ENCODE measurements at places on chromosomes 3 and 15.

GRCh38 chr15:53458736-53459135 is 300.7 kb downstream of the WDR72 start:
- H3K27ac ChIP-seq: no peak overlapping the region
- H3K4me1 ChIP-seq: no peaks in the 10 kb centered on the region
- no peaks in the 10 kb centered on the region for H3K27me3 ChIP-seq
- H3K36me3 ChIP-seq: no peaks in the 10 kb centered on the region
- H3K4me3 ChIP-seq: no peak overlapping the region
- DNase-seq: no peak

DNA sequence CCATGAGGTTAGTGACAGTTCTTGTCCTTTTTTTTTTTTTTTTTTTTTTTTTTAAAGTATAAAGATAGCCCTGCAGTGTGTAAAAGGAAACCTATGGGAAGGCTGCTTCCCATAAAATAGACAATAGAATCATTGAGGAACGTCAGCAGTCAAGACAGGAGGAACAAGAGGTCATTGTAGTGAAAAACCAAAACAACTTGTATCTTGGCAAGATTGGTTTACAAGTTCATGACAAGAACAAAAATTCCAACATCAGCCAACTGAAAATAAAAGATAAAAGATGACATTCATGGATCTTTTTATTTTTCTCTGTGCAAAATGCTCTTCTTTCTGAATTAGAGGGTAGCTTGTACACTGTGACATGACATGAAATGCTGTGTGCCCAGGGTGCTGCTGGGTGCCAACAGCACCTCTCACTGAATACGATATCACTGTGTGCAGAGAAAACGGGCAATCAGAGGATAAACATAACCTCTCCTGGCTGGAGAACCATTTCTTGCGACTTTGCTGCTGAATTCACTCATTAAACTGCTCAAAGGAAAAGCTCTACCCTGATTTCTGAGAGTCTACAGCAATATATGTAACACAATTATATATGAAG is 30.1 kb upstream of the IP6K2 start:
- H3K36me3 ChIP-seq: peaks cover 46% of the 10 kb centered on the region
- DNase-seq: no peak
- no peaks in the 10 kb centered on the region for H3K4me1 ChIP-seq

- peaks cover 3% of the 10 kb centered on the region for H3K27me3 ChIP-seq
- H3K4me3 ChIP-seq: no peak overlapping the region
- H3K4me1 ChIP-seq: no peaks in the 10 kb centered on the region
- no peak for DNase-seq
- no peaks in the 10 kb centered on the region for H3K36me3 ChIP-seq
- H3K27ac ChIP-seq: no peak overlapping the region
These were observed 51.4 kb downstream of the HES1 start for GRCh38 chr3:194187233-194187944.

DNA sequence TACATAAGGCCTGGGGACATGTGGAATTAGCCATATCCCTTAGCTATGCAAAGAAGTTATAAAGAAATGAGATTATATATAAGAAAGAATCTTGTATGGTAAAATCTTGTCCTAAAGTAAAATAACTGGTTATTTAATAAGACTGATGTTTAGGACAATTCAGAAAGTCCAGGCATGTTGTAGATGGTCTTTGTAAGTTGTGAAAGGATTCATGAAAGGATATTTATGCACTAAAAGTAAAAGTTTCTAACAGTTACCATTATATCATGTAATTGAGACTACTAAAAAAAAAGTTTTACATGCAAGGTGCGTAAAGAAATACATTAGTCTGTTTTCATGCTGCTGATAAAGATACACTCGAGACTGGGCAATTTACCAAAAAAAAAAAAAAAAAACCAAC is 146.3 kb downstream of the FMN1 start:
- no peaks in the 10 kb centered on the region for H3K36me3 ChIP-seq
- H3K27me3 ChIP-seq: peaks cover 1% of the 10 kb centered on the region
- H3K27ac ChIP-seq: no peak overlapping the region
- no peaks in the 10 kb centered on the region for H3K4me1 ChIP-seq
- no peak overlapping the region for H3K4me3 ChIP-seq
- no peak for DNase-seq

GRCh38 chr15:74504418-74504817 is 36.6 kb upstream of the ARID3B start:
- H3K4me1 ChIP-seq: no peaks in the 10 kb centered on the region
- H3K27me3 ChIP-seq: no peaks in the 10 kb centered on the region
- no peak overlapping the region for H3K4me3 ChIP-seq
- no peak for DNase-seq

DNA sequence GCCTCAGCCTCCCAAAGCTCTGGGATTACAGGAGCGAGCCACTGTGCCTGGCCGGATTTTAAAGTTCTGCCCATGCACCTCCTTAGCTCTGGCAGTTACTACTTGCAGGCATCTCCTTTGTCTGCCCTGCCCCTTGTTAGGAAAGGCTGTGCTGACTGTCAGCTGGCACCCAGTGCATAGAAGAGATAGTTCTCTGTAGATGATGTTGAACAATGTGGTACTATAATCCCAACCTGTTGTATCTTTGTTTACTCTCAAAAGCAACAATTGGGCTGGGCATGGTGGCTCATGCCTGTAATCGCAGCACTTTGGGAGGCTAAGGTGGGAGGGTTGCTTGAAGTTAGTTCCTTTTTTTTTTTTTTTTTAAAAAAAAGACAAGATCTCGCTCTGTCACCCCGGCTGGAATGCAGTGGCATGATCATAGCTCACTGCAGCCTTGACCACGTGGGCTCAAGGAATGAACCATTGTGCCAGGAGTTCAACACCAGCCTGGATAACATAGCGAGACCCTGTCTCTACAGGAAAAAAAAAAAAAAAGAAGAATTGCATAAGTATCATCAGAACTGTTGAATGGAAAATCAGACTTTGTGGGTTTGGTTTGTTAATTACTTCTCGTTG is 30.6 kb downstream of the FLNB start:
- no peaks in the 10 kb centered on the region for H3K27me3 ChIP-seq
- H3K4me3 ChIP-seq: no peak overlapping the region
- no peaks in the 10 kb centered on the region for H3K36me3 ChIP-seq
- H3K4me1 ChIP-seq: peaks cover 54% of the 10 kb centered on the region
- no peak overlapping the region for H3K27ac ChIP-seq

- no peaks in the 10 kb centered on the region for H3K36me3 ChIP-seq
- H3K4me3 ChIP-seq: no peak overlapping the region
- H3K4me1 ChIP-seq: no peaks in the 10 kb centered on the region
- no peak overlapping the region for H3K27ac ChIP-seq
- H3K27me3 ChIP-seq: peaks cover 19% of the 10 kb centered on the region
These were observed 20.9 kb upstream of the LARS2 start for GRCh38 chr3:45367453-45367871.

GRCh38 chr3:123102826-123103225 is 36.0 kb downstream of the PDIA5 start:
- H3K27me3 ChIP-seq: no peaks in the 10 kb centered on the region
- H3K27ac ChIP-seq: no peak overlapping the region
- H3K4me3 ChIP-seq: no peak overlapping the region
- no peak for DNase-seq

- H3K27ac ChIP-seq: no peak overlapping the region
- no peaks in the 10 kb centered on the region for H3K36me3 ChIP-seq
- H3K27me3 ChIP-seq: peaks cover 11% of the 10 kb centered on the region
These were observed 30.4 kb upstream of the KLHL25 start for GRCh38 chr15:85825118-85825517.

GRCh38 chr15:71748293-71748718 is 62.0 kb upstream of the NR2E3 start:
- no peak overlapping the region for H3K4me3 ChIP-seq
- no peak for DNase-seq
- H3K4me1 ChIP-seq: no peaks in the 10 kb centered on the region
- no peak overlapping the region for H3K27ac ChIP-seq
- peaks cover 16% of the 10 kb centered on the region for H3K27me3 ChIP-seq
- H3K36me3 ChIP-seq: no peaks in the 10 kb centered on the region

- H3K4me1 ChIP-seq: peaks cover 9% of the 10 kb centered on the region
- DNase-seq: no peak
- H3K27me3 ChIP-seq: no peaks in the 10 kb centered on the region
These were observed 23.6 kb downstream of the DUT start for GRCh38 chr15:48354694-48355303.

GRCh38 chr3:13239467-13239760 is 166.2 kb upstream of the IQSEC1 start:
- no peak for DNase-seq
- H3K27ac ChIP-seq: no peak overlapping the region
- H3K4me1 ChIP-seq: peaks cover 23% of the 10 kb centered on the region
- H3K36me3 ChIP-seq: no peaks in the 10 kb centered on the region
- no peaks in the 10 kb centered on the region for H3K27me3 ChIP-seq
- H3K4me3 ChIP-seq: no peak overlapping the region

DNA sequence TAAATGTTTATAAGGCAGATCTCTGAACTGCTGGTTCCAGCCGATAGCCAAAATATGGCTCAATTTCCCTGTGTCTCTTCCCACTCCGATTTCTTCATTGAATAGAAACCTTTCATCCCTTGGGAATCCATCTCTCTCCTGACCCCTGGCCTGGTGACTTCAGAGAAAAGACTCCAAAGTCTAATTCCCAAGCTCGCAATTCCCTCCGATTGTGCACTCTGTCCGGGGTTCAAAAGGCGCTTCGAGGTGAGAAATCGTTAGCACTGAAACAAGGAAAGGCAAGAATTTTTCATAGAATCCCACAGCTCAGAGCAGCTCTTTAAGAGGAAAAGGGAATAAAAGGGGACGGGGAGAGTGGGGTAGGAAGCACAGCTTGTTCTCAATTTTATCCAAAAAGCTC is 18.4 kb upstream of the RAD18 start:
- no peak overlapping the region for H3K4me3 ChIP-seq
- H3K4me1 ChIP-seq: no peaks in the 10 kb centered on the region
- H3K27me3 ChIP-seq: peaks cover 25% of the 10 kb centered on the region

GRCh38 chr3:153038367-153038766 is 123.7 kb upstream of the RAP2B start:
- no peak for DNase-seq
- H3K27ac ChIP-seq: no peak overlapping the region
- H3K4me1 ChIP-seq: peaks cover 1% of the 10 kb centered on the region

DNA sequence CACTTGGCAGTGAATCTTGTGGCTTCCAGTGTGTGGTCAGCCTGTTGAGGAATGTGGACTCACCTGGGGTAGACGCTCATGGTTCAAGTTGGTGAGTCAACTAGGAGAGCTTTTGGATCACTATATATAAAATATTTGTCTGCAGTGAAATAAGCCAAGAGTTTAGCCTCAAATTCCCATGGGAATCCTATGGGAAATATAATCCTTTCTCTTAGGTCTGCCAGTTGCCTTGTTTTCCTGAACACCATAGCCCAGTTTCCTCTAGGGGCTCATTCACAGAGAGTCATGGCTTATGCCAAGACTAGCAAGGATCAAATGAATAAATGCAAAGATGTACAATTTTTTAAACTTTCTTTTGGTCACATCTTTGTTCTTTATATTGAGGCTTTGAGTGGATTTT is 100.1 kb upstream of the NPHP3 start:
- H3K27me3 ChIP-seq: no peaks in the 10 kb centered on the region
- no peak overlapping the region for H3K27ac ChIP-seq
- no peak overlapping the region for H3K4me3 ChIP-seq
- H3K36me3 ChIP-seq: no peaks in the 10 kb centered on the region
- H3K4me1 ChIP-seq: no peaks in the 10 kb centered on the region
